ENCODE measurements at places on chromosomes 2 and 18.

- DNase-seq = no peak
These were observed 313.5 kb upstream of the SLC39A10 start for GRCh38 chr2:195343540-195343939.

DNA sequence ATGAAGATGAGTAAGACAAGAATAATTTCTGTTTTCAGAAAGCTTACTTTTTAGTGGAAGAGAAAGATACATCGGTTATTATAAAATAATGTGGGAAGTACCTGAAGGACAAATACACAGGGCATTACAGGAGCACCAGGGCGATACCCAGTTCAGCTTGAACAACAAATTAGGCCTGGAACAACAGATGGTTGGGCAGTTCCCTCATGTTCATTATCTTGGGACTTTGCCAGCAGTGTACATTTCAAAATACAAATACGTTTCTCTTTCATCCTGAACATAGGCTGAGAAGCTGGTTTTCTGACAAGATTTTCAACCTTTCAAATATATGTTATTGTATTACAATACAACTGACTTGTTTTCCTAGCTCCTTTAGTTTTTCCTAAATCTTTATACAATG lies 79.6 kb downstream of the TGIF1 start:
- no peak for DNase-seq

- DNase-seq = no peak
These were observed 76.8 kb downstream of the CCBE1 start for GRCh38 chr18:59620381-59620780.

DNA sequence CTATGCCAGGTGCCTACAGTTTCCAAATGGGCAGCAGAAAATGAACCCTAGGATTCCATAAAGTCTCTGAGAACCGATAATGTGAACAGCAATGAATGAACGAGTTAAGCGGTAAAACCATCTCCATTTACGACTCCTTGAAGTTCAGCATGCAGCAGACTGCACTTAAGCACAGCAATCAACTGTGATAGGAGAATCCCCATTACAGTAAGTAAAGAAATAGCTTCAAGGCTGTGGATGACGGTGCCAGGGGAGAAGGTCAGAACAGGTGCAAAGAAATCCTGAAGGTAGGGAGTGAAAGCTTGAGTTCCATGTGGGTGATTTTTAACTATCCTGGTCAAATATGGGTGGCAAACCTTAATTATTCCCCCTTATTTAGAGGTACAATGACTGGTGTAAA lies 444.4 kb downstream of the NCKAP5 start:
- DNase-seq = no peak

GRCh38 chr2:71477231-71477691 lies 23.9 kb downstream of the DYSF start:
- DNase-seq = no peak

- DNase-seq = no peak
These were observed 174.5 kb upstream of the PKDCC start for GRCh38 chr2:41873102-41874031.

- DNase-seq = peak; percentile 46
These were observed 157.2 kb downstream of the MIB1 start for GRCh38 chr18:21897811-21898210.

DNA sequence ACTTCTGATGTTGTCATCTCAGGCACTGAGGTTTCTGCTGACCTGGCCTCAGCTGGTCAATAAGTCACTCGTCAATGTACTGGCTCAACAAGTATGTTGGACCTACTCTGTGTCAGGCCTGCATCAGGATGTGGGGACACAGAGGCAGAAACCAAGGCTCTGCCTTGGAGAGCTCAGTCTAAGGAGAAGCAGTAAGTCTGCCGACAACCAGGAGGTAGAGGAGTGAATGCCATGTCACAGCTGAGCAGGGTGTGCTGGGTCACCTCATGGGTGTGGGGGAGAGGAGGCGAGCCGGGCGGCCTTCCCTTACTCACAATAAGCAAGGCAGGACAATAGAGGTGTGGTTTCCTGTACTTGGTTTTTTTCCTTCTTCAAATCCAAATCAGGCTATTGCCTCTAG lies 75.8 kb downstream of the COLEC12 start:
- DNase-seq = no peak

GRCh38 chr2:148209603-148210002 lies 188.7 kb downstream of the MBD5 start:
- no peak for DNase-seq

DNA sequence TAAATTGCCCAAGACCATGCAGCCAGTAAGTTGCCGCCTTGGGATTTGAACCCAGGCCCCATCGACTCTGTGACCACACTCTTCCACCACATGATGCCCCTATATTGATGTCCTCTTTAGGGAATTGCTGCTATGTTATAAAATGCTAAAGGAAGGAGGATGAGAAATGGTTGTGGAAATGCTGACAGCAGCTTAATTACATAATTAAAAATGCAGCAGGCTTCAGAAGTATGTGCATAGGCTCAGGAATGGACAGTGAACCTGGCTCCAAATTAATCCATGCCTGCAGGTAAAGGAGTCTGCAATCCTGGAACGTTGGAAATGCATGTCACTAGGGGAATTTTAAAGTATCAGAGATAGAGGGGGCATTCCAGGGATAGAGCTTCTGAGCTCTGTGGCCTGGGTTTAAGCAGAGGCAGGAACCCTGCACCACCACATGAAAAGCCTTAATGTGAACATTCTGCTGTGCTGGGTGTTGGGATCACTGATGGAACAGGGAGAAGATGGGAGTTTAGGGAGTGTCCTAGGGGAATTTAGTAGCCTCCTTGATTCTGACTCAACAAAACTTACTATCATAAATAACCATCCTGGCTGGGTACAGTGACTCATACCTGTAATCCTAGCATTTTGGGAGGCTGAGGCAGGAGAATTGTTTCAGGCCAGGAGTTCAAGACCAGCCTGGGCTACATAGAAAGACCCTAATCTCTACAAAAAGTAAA lies 76.1 kb upstream of the CCDC85A start:
- DNase-seq = no peak

GRCh38 chr2:34401186-34401585 lies 802.1 kb upstream of the FAM98A start:
- DNase-seq = no peak

DNA sequence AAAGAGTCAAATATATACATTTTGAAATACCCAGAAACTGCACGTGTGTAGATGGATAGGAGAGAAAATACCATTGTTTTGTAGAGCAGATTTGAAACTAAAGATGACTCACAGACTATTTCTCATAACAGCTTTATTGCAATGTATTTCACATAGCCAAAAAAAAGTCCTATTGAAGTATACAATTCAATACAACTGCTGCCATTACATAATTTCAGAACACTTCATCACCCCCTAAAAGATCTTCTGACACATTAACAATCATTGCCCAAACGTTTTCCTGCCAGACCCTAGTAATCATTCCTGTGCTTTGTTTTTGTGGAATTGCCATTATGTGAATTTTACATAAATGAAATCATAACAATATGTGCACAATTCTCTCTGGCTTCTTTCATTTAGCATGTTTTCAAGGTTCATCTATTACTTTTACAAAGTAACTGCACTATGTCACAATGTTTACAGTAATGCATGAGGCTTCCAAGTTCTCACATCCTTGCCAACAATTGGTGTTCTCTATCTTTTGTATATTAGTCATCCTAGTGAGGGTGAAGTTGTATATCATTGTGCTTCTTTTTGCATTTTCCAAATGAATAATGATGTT lies 378.6 kb upstream of the CWC22 start:
- no peak for DNase-seq

DNA sequence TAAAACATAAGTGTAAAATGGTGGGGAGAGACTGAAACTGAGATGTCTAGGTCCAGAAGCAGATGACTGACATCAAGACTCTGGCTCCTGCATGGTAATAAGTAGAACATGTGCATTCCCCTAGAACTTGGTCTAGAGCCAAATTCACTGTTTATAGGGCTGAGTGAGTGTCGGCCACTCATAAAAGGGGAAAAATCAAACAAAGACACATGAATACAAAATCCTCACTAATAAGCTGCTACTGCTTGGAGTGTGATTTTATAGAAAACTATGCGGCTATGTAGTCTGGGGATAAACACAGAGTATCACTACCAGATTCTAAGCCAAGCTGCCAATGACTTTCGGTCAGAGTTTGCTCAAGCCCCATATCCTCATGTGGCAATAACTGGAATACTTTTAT lies 1080.8 kb upstream of the DDX18 start:
- peak; percentile 7 for DNase-seq

GRCh38 chr2:20015482-20016083 lies 3.1 kb upstream of the MATN3 start:
- peak; percentile 51 for DNase-seq

DNA sequence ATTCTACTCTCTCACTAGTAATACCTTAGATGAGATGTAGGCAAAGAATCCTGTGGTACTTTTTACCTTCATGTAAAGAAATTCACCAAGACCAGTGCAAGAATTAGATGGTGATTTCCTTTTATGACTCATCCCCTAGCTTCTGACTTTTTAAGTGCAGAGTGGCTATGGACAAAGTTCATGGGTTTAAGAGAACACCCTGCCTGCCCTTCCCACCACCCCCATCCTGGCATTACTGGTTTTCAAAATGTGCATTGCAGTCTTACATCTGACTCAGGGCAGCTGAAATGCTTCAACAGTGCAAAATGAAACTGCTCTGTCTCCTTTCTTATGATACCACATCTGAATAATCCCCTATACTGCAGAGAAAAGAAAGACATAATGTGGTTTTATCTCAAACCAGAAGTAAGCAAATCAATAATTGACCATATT lies 22.6 kb downstream of the MAIP1 start:
- peak; percentile 78 for DNase-seq

Data from LoVo (cell line).